ENCODE measurements at places on chromosomes 5 and 9. TPM values are rescaled to one million over a fixed set of nuclear protein-coding genes. Genes with fewer than 3 reads are reported as not detected.

The PDLIM7 gene
- total RNA-seq, result 551 TPM

GRCh38 chr9:18890372-18890771 is 142.6 kb downstream of the SAXO1 start:
- DNase-seq, result no peak

The RNF208 gene
- total RNA-seq, result 4.2 TPM

DNA sequence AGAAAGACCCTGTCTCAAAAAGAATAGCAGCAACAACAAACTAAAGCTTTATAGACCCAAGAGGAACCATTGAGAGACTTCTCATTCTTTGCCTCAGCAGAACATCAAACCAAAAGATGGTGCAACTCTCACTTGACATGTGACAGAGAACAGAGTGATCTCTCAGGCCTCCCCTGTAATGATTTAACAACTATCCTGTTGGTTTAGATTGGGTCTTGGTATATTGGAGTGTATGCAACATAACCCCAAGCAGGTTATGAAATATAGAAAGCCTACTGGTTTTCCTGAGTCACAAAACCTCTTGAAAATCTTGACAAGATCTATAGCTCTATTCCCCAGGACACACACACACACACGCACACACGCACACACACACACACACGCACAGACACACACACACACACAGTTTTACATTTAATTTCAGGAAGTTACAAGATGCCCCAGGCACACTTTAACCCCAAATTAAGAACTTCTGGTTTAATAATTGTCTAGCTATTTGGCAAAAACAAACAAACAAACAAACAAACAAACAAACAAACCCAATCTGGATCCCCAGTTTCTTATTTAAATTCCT is 6.5 kb upstream of the FGF1 start:
- no peak for DNase-seq

The ESM1 gene
- total RNA-seq, result 3.8 TPM

- DNase-seq, result no peak
Measured at GRCh38 chr9:93076101-93076791, 17.7 kb downstream of the SUSD3 start.

DNA sequence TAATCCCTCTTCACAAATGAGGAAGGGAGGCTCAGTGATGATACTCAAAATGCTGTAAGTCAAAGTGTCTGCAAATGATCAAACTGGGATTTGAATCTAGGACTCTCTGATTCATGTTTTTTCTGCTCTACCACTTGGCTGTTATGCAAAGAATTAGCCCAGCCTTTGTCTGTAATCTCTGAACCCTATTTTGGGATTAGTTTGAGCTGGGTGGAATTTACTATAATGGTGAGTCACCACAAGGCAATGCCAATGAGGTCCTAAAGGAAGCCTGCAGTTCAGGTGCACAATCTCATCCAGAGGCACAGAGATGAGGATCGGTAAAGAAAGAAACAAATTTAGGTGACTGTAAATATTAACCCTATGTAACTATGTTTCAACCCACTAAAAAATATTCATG is 29.2 kb downstream of the RFK start:
- DNase-seq, result peak; percentile 83

DNA sequence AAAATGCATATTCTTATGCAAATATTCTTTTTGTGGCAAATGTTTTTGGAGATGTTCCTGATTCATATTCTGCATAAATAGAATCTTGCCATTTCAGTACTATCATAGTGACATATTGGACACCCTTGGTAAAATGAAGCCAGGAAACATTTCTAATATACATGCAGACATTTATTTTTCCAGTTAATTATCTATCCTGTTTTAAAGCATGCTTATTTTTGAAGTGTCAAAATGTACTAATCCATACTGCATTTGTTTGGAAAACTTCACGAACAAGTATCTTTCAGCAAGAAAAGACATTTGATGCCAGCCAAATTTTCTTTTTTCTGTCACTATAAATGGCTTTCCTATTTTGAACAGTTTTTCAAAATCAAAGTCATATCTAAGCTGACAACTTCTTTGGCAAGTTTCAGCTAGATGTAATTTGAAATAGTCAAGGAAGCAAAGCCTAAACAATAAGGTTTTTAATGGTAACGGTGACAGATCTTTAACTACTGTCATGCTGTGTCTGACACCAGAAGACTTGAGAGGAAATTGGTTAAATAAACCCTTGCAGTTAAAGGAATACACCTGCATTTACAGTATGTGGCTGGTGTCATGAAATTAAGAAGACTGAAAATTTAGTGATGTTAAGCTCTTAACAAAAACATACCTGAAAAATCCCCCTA is 284.3 kb downstream of the TLE1 start:
- no peak for DNase-seq

The IPO11 gene
- 18.3 TPM for total RNA-seq

DNA sequence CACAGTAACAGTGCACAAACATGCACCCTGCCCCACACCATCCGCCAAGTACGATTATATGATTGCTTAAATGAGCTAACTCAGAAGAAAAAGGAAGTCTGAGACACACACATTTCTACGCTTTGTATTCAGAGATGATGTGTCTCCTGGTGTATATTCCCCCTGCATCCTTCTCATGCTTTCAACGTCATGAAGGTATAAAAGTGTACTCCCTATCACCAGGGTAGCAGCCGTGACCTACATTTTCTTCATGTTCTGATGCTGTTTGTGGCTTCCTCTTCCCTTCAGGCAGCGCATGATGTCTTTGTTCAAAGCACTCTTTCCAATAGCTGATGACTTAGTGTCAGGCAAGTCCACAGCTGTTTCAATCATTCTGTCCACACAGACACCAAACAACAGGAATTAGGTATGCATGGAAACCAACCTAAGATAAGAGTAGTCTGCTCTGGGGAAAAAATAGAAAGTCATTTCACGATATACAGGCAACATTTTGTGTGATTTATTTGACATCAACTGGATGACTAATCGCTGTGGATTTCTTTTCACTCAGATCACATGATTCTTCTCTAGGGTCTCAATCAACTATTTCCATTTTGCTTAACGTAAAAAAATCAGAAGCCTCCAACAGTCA is 269.4 kb upstream of the PTGER4 start:
- DNase-seq, result peak; percentile 19

The HTR1A gene
- total RNA-seq, result not detected

The RASGRF2 gene
- total RNA-seq, result 5.4 TPM

The ZNF618 gene
- 12.1 TPM for total RNA-seq

The PCDHGA6 gene
- total RNA-seq, result 3.1 TPM

DNA sequence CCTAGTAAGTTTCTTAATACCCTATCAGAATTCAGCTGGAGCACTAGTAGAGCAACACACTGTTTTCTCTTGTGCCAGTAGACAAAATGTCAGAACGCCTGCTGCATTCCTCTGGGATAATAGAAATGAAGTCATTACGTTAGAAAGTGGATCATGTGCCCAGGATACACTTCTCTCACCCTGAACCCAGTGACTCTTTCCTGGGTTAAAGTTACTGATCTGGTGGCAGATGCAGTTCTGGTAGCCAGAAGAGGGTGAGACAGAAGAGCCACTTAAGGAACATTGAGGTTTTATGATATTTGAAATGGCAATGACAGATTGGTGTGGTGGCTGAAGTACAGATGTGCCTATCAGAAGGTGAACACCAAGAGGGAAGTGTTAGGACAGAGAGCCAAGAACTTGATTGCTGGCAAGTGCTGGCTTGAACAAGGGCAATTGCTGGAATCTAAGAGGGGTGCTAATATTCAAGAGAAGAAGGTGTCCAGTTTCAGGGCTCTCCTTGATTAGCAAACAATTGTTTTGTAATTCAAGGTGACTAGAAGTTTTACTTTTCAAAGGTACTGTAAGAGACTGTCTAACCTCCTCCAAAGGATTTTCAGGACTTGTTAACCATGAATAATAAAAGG is 93.7 kb upstream of the ERBIN start:
- no peak for DNase-seq

- no peak for DNase-seq
Measured at GRCh38 chr9:96009223-96009602, 133.7 kb downstream of the ERCC6L2 start.

GRCh38 chr5:51559339-51559738 is 176.1 kb downstream of the ISL1 start:
- DNase-seq, result no peak

DNA sequence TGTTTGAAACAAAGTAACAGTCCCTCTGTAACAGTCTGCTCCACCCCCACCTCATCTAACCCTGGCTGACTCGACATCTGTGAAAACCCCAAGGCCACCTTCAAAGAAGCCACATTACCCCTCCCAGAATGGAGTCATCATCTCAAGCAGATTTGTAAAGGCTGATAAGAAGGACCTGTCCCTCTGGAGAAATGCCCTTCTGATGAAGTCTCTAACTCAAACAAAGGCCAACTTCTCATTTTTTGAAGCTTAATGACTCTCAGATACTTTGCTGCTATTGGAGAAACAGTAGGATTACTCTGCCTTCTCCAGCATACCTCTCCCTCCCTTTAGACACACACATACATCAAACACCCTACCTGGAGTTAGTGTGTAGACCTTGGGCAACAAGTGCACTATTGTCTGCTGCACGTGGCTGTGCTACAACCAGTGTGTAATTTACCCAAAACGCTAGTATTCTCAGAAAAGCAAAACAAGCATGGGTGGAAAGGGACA is 5.3 kb upstream of the SUSD1 start:
- no peak for DNase-seq

GRCh38 chr9:35518225-35518821 is 28.4 kb downstream of the RUSC2 start:
- DNase-seq, result peak; percentile 98

The SYK gene
- 12.3 TPM for total RNA-seq

The ANKRD34B gene
- total RNA-seq, result 1.5 TPM

DNA sequence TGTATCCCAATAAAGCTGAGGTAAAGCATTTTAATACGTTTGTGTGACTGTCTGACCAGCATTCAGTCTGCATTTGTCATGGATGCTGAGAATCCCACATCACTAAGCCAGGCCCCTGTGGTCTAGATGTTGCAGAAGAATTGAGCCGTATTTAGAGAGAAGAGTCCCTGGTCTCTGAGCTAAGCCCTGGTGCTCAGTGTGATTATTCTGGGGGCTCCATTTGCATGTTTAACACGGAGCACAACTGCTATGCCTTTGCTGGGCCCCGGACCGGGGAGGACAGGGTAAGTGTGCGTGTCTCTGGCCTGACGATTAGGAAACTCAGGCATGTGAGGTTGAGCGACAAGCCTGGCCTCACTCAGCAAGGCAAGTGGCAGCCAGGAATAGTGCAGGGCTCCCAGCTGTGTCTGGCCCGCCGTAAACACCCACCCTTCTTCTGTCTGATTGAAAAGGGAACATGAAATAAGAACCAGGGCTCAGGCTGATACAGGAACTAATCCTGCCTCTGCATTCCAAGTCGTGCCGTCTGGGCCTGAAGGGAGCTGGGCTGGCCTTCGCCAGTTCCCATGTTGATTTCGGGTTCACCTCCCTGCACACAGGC is 22.3 kb downstream of the FAM78A start:
- no peak for DNase-seq

- no peak for DNase-seq
Measured at GRCh38 chr5:62310426-62311143, 4.6 kb downstream of the KIF2A start.

GRCh38 chr5:151005187-151005949 is 15.0 kb upstream of the GPX3 start:
- DNase-seq, result no peak

DNA sequence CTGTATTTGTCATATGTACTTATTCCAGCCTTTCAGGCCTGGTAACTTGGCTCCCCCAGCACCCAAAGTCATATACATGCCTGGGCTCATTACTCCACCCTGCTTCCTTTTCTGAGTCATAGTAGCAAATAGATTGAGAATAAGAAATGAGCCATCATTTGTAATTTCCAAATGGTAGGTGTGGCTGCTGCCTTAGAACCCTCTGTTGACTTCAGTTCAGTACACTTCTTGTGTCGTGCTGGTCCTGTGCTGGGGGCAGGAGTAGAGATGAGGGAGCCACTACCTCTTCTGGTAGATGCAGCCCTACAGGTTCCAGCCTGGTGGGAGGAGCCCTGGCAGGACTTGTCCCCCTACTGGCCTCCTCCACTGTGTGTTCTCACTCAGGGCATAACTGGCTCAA is 11.1 kb downstream of the GM2A start:
- no peak for DNase-seq

GRCh38 chr5:73367650-73368049 is 80.9 kb downstream of the FOXD1 start:
- DNase-seq, result no peak

DNA sequence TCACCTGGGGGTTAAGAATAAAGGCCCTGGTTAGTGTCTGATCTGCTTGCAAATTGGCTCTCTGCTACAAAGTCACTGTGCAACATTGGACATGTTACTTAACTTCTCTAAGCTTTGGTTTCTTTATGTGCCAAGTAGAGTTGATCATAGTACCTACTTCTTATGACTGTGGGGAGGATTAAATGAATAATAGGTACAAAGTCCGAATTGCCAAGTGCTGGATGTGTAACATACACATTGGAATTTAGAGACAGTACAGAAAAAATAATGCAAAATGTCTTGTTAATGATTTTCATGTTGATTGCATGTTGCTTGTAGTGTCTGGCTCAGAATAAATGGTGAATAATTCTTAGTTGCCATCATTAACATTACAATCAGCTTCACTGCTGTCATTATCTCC is 2.2 kb downstream of the DOCK8 start:
- no peak for DNase-seq

The ERAP2 gene
- 19.1 TPM for total RNA-seq

The GFPT2 gene
- total RNA-seq, result 4.0 TPM

GRCh38 chr5:80516826-80517225 is 28.9 kb downstream of the FAM151B start:
- peak; percentile 90 for DNase-seq

DNA sequence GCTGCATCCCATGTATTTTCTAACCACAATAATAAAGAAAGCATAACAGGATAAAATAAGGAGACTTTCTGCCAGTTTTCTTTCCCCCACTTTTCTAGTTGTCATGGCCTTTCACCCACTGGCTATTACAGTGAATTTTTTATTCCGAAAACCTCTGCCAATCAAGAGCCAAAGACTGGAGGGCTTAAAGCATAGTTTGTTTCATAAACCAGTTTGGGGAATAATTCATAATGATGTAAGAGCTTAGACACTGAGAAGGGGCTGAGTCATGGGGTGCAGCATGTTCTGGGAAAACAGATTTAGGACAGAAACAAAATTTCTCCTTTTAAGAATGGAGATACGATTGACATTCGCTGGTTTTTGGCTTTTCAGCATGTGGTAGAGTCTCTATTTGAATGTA is 4.4 kb upstream of the GLIPR2 start:
- no peak for DNase-seq

The GLDC gene
- 17.3 TPM for total RNA-seq
